Bronchus fibroblast of lung (primary cell): ENCODE measurements at places on chromosomes 12 and 14. TPM values are rescaled to one million over a fixed set of nuclear protein-coding genes. Genes with fewer than 3 reads are reported as not detected.

The ERP27 gene
- not detected in 2 replicates for total RNA-seq

The ADCY6 gene
- total RNA-seq: 12.6 and 13.3 TPM in 2 replicates

The ARHGAP9 gene
- not detected in 2 replicates for total RNA-seq

The GALNT4 gene
- total RNA-seq: 5.0 and 5.4 TPM in 2 replicates

The CCDC59 gene
- 29.6 and 58.2 TPM in 2 replicates for total RNA-seq

The SLC24A4 gene
- total RNA-seq: not detected in 2 replicates

The NEUROD4 gene
- total RNA-seq: not detected in 2 replicates

The TSPAN19 gene
- total RNA-seq: under 0.01 TPM in 1 of 2 replicates, not detected in the other

The BRMS1L gene
- total RNA-seq: 3.7 and 4.2 TPM in 2 replicates

The KLHL33 gene
- 0.30 and 0.50 TPM in 2 replicates for total RNA-seq

The SERPINA6 gene
- not detected in 2 replicates for total RNA-seq

The AQP6 gene
- total RNA-seq: not detected in 2 replicates

The CELA1 gene
- not detected in 2 replicates for total RNA-seq

The HRK gene
- total RNA-seq: not detected in 2 replicates

The LRRC9 gene
- total RNA-seq: not detected in 2 replicates

The INSM2 gene
- total RNA-seq: not detected in 2 replicates

The PLEK2 gene
- total RNA-seq: 4.3 and 5.4 TPM in 2 replicates

The CHMP4A gene
- total RNA-seq: 32.4 and 48.6 TPM in 2 replicates

The GLIPR1L2 gene
- 0.15 and 0.17 TPM in 2 replicates for total RNA-seq

The GATC gene
- total RNA-seq: 16.1 and 18.3 TPM in 2 replicates

The KCNH3 gene
- 0.30 and 2.2 TPM in 2 replicates for total RNA-seq

The TCTN2 gene
- total RNA-seq: 12.6 and 13.6 TPM in 2 replicates

The CLEC6A gene
- not detected in 2 replicates for total RNA-seq

The MAPKAPK5 gene
- total RNA-seq: 43.4 and 60.0 TPM in 2 replicates

The STXBP6 gene
- 10.9 and 15.8 TPM in 2 replicates for total RNA-seq

The CCDC175 gene
- total RNA-seq: not detected in 2 replicates

The NEMF gene
- 12.2 and 19.7 TPM in 2 replicates for total RNA-seq

The NXPH4 gene
- total RNA-seq: 0.50 and 1.5 TPM in 2 replicates

The GLIPR1L1 gene
- not detected in 2 replicates for total RNA-seq

The OR10P1 gene
- total RNA-seq: not detected in 2 replicates

The ZNF705A gene
- total RNA-seq: not detected in 2 replicates

The HOXC9 gene
- total RNA-seq: 0.15 TPM in 1 of 2 replicates, not detected in the other

The TWF1 gene
- total RNA-seq: 111 and 146 TPM in 2 replicates

The CCDC196 gene
- not detected in 2 replicates for total RNA-seq

The XRCC3 gene
- 34.3 and 43.4 TPM in 2 replicates for total RNA-seq

The RPS6KA5 gene
- 0.89 and 1.3 TPM in 2 replicates for total RNA-seq

The CMKLR1 gene
- total RNA-seq: under 0.01 and 0.67 TPM in 2 replicates

The CARMIL3 gene
- total RNA-seq: under 0.01 TPM in 2 replicates

The TCP11L2 gene
- total RNA-seq: 7.6 and 9.2 TPM in 2 replicates

The VWF gene
- 0.50 and 1.2 TPM in 2 replicates for total RNA-seq

The TPH2 gene
- not detected in 2 replicates for total RNA-seq

The VEZT gene
- 28.2 and 29.8 TPM in 2 replicates for total RNA-seq

The GSC gene
- not detected in 2 replicates for total RNA-seq

The TMEM119 gene
- 67.8 and 72.6 TPM in 2 replicates for total RNA-seq

The PYGL gene
- total RNA-seq: 64.1 and 65.9 TPM in 2 replicates

The HELB gene
- total RNA-seq: 1.2 and 2.9 TPM in 2 replicates

The KLHDC1 gene
- 0.30 and 1.2 TPM in 2 replicates for total RNA-seq

The DPPA3 gene
- total RNA-seq: not detected in 2 replicates

The LTB4R gene
- 0.84 and 1.0 TPM in 2 replicates for total RNA-seq

The LRP1-AS gene
- not detected in 2 replicates for total RNA-seq
